ENCODE measurements at places on chromosomes 12 and 14. TPM values are rescaled to one million over a fixed set of nuclear protein-coding genes. Genes with fewer than 3 reads are reported as not detected.

- no peak for DNase-seq
Measured at GRCh38 chr12:107668320-107669098, 17.1 kb upstream of the PWP1 start.

The ISM2 gene
- under 0.01 TPM for total RNA-seq

The SALL2 gene
- total RNA-seq, result 3.9 TPM

The SERPINA12 gene
- total RNA-seq, result not detected

DNA sequence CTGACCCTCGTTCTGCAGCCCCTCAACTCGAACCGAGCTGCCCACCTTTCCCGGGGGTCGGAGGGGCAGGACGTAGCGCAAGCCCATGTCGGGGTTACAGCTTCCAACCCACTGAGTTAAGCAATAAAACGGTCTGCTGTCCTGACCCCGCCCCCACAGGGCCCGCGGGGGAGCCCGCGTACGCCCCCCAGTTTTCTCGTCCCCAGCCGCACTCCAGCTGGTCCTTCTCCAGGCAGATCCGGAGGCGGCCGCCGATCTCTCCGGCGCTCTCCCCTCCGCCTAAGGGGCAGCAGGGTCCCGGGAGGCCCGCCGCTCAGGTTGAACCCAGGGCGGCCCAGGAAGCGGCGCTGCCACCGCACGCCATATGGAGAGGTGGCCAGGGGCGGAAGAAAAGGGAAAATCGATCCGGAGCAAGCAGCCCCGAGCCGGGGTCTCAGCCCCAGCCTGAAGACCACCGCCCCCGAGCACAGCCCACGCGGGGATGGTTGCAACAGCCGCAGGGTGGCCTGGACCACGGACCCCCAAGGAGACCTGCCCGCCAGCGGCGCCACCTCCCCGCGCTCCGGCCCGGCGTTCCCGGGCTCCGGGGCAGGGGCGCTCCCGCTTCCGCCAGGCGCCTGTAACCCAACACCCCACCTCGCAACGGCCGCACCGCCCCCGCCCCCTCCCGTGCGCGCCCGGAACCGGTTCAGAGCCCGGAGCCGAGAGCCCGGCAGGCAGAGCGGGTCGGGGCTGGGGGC, 760 bp downstream of the ACTN1 start:
- DNase-seq, result peak; percentile 66

DNA sequence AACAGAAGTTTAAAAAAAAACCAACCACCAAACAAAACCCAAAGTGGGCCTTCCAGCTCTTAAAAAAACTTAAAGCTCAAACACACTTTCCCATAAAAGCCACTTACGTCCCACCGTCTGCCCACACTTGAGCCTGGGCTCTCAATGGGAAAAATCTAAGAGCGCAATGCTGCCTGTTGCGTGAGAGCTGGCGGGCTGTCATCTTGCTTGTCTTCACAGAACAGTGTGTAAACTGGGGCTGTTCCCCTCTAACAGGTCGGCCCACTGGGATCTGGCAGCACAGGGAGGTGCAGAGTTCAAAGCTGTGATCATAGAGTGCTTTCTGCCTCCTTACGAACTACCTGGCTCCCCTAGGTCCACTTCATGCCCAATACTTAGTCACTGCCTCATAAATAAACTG, 80.0 kb downstream of the DICER1 start:
- no peak for DNase-seq

The LTB4R2 gene
- 3.9 TPM for total RNA-seq

GRCh38 chr12:89349814-89350213, 2.5 kb downstream of the DUSP6 start:
- DNase-seq, result peak; percentile 57

DNA sequence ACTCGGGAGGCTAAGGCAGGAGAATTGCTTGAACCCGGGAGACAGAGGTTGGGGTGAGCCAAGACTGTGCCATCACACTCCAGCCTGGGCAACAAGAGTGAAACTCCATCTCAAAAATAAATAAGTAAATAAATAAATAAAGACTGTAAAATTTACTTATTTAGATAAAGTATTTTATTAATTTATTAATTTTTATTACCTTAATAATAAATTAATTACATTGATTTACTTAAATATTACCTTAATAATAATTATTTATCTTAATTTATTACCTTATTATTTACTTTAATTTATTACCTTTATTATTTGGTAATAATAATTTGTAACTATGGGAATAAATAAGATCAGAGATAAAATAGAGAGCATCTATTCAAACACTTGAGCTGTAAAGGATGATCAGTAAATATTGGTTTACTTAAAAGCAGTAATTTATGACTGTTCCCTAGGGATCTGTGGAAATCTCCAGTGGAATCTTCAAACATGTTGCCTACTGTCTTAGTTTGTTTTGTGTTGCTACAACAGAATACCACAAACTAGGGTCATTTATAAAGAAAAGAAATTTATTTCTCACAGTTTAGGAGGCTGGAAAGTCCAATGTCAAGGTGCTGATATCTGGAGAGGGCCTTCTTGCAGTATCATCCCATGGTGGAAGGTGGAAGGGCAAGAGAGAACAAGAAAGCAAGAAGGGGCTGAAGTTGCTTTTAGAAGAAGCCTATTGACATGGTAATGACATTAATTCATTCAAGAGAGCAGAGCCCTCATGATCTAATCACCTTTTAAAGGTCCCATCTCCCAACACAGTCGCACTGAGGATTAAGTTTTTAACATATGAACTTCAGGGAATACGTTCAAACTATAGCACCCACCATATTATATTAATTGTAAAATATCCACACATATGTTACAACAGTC, 37.1 kb downstream of the SOCS2 start:
- peak; percentile 31 for DNase-seq

- DNase-seq, result no peak
Measured at GRCh38 chr12:54442099-54442498, 23.0 kb upstream of the ITGA5 start.

DNA sequence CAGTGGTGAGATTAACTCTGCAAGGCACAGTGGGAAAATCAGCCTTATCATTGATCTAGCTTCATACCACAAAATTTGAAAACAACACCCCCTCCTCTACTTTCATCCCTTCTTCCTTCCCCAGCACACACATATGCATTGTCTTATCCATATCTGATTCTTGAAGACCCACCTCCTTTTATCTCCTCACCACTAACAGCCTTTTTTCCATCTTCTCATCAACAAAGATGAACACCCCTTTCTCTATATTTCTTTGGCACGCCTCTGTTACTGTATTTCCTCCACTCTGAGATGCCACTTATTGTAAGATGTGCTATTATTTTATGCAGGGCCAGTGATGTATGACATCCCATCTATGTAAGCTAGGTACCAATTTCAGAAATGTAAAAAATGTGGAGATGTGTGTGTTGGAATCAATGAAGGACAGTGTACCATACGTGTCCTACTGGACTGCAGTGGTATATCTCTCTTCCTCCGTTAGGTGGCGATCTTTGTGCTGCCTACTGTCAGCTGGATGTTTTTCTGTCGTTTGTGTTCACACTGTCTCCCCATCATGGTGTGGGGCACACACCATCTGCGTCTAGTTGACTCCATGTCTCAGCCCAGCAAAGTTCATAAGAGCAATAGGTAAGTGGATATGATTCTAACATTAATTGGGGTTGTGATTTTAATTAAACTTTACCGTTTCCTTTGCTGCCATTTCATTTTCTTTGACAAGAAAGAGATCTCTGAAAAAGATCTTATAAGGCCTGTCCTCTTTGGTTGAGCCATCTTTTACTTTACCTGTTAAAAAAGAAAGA, 24.0 kb downstream of the CCDC38 start:
- DNase-seq, result peak; percentile 45

The NPAS3 gene
- 0.86 TPM for total RNA-seq

The CLEC7A gene
- total RNA-seq, result under 0.01 TPM

The ADAMTS20 gene
- total RNA-seq, result under 0.01 TPM

- peak; percentile 78 for DNase-seq
Measured at GRCh38 chr12:16389594-16389993, 42.1 kb downstream of the MGST1 start.

GRCh38 chr12:94041850-94042249, 106.5 kb upstream of the PLXNC1 start:
- DNase-seq, result peak; percentile 25

GRCh38 chr12:132248453-132249167, 80.8 kb downstream of the GALNT9 start:
- DNase-seq, result peak; percentile 3

DNA sequence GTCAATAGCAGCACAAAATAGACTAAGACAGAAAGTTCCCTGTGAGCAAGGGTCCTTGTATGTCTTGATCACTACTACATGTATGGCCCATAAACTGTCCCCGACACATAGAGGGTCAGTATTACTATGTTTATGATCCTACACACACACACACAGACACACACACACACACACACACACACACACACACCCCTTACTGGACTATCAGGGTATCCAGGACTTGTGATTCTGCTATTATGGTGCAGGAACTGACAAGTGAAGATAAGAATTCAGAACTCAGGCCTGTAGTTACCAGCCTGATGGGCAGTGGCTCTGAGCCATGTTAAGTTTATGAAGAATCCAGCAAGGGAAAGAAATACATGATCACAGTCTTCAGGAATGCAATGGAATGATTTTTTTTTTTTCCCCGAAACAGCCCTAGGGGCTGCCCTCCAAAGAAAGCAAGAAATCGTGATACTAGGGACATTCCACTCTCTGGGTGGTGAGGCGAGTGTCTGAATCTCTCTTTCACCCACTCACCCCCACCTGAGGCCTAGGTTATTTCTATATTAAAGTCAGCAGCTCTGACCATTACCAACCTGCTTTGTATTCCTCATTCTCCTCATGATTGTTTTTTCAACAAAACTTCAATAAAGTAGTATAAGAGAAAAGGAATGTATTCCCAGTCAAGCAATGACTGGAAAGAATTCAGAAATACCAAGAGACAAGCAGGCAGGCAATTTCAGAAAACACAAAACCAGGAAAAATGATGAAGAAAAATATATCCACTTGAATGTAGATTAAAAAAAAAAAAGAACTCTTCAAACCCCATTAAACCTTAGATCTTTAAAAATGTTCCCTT, 105.8 kb downstream of the AVPR1A start:
- peak; percentile 1 for DNase-seq

DNA sequence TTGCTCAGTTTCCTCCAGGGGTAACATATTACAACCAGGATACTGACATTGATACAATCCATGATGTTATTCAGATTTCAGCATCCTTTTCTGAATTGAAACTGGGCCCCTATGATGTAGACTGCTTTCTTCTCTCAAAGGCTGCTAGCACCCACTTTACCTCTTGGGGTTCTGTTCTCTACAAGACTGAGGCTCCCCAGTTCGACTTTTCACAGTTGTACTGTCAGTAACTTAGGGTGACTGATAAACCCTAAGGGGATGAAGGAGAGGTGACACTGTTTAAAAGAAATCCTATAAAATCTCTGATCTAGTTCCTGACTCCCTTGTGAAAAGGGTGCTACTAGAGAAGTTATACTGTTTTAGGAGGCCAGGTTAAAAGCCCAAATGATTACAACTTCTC, 818 bp downstream of the VPS33A start:
- DNase-seq, result no peak

The CIROP gene
- not detected for total RNA-seq

DNA sequence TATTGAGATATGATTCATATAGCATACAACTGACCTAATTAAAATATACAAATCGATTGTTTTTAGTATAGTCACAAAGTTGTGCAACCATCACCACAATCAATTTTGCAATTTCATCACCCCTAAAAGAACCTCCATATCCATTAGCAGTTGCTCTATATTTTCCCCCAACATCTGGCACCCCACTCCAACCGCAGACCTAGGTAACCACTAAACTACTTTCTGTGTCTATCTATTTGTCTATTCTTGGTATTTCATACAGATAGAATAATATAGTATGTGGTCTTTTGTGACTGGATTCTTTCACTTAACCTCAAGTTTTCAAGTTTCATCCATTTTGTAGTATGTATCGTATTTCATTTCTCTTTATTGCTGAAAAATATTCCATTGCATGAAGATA, 126.0 kb upstream of the CRY1 start:
- no peak for DNase-seq

The IAPP gene
- total RNA-seq, result not detected

- no peak for DNase-seq
Measured at GRCh38 chr14:103521951-103522563, 573 bp downstream of the CKB start.

DNA sequence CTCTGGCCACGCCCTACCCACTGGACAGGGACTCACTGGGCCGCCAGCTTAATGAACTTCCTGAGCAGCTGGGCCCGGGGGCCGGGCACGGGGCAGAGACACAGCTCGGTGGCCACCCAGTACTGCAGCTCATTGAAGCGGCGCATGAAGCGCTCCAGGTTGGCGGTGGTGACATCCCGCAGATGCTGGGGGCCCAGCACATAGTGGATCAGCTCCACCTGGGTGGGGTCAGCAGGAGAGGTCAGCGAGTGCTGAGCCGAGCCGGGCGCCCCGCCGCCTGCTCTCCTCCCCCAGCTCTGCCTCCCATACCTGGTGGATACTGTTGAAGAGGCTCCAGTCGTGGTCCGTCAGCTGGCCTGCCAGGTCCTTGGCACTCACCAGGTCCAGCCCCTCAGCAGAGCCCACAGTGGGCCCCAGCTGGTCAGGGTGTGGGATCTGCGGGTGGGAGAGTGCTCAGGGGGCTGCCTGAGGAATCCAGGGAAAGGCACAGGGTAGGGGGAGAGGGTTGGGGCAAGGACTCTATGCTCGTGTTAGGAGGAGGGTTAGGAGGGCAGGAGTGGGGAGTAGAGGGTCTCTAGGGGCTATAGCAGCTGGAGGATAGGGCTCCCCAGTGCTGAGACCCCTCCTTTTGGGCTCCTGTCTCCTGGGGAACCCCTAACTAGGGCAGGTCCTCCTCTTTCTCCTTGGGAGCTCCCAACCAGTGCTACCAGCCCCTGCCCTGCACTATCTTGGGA, 15.5 kb upstream of the ENDOU start:
- DNase-seq, result no peak

The ATL1 gene
- total RNA-seq, result 6.9 TPM

DNA sequence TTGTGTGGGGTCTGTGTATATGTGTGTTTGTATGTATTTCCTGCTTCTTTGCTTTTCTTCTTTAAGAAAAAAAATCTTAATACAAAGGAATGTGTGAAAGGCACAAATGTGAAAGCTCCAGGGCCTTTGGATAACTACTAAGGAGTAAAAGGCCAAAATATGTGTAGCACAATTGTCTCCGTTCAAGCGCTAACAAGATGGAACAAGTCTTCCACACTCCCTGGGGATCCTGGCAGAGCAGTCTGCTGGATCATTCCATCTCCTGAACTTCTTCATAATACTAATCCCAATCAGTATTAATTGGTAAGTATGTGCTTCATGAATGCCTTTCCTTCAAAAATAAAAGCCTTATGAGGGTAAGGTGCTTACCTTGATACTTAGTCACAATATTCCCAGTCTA, 462.5 kb upstream of the TBX3 start:
- no peak for DNase-seq

GRCh38 chr12:6538420-6539313, 4.3 kb downstream of the GAPDH start:
- DNase-seq, result no peak

The LMNTD1 gene
- not detected for total RNA-seq

- DNase-seq, result no peak
Measured at GRCh38 chr12:105041186-105041585, 43.1 kb downstream of the ALDH1L2 start.

GRCh38 chr14:100056431-100056830, 8.8 kb upstream of the EVL start:
- DNase-seq, result no peak
